ENCODE measurements at places on chromosomes 1 and 21. TPM values are rescaled to one million over a fixed set of nuclear protein-coding genes. Genes with fewer than 3 reads are reported as not detected.

The PRMT2 gene
- polyA plus RNA-seq = 108 TPM

DNA sequence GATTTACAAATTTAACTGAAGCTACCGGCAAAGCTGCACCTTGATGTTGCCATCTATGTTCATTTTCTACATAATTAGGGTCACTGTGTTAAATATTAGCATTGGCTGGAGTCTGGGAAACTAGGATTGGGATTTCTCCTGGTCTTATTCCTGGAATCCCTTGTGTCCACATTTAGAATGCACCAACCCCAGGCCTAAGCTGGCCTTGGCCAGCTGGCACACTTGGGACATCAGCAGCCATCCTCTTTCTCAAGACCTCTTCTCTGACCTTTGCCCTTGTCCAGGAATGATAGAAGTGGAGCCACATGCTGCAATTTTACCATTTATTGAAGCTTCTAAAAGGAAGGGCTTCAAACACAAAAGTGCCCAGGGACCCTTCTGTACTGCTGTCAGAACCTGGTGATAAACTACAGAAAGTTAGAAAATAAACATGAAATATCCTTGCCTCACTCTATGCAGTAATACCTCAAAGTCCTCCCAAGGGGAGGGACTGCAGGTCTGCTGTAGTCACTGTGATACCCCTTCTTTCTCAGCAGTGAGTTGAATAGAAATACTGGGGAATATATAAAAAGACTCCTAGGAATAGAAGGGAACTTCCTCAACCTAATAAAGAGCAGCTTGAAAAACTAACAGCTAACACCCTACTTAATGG is 13.7 kb upstream of the PIGC start:
- DNase-seq = no peak

DNA sequence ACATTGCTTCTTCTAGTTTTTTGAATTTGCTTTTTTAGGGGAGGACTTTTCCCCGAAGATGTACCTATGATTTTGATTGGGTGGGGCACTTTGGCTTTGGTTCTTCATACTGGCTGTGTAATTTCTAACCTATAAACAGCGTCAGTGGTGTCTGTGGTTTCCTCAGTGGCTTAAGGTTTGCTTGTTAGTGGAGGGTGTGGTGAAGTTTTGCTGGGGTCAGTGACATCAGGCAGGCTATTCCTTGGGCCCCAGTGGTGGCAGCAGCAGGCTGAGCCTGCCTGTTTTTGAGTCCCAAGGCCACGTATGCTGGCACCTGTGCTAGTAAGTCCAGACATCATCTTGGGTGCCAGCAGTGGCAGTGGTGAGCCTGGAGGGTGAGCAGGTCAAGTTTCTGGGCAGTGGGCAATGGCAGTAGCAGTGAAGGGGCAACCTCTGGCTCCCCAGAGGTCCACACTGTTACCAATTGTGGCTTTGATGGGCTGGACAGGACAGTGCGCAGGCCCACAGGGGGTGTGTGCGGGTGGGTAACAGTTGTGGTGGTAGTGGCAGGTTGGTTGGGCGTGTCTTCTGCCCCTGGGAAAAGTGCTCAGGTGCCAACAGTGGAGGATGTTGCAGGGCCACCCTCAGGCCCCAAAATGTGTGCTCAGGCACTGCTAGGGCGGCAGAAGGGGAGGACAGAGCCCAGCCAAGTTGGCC is 54.9 kb upstream of the B3GALT2 start:
- DNase-seq = no peak

DNA sequence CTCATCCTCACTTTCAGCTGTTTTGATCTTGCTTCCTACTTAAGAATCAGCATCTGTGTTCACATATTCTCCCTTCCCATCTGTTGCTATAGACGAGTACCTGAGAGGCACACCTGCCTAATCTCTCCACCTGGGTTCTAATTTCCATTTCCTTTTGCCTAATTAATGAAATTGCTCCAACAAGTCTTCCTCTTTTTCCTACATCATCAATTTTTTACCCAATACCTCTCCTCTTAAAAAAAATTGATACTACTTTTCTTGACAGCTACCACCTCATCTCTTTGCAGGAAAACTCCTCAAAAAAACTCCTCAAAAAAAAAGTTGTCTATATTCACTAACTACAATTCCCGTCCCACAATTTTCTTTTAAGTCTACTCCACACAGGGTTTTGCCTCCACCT is 71.8 kb downstream of the NME7 start:
- DNase-seq = no peak

DNA sequence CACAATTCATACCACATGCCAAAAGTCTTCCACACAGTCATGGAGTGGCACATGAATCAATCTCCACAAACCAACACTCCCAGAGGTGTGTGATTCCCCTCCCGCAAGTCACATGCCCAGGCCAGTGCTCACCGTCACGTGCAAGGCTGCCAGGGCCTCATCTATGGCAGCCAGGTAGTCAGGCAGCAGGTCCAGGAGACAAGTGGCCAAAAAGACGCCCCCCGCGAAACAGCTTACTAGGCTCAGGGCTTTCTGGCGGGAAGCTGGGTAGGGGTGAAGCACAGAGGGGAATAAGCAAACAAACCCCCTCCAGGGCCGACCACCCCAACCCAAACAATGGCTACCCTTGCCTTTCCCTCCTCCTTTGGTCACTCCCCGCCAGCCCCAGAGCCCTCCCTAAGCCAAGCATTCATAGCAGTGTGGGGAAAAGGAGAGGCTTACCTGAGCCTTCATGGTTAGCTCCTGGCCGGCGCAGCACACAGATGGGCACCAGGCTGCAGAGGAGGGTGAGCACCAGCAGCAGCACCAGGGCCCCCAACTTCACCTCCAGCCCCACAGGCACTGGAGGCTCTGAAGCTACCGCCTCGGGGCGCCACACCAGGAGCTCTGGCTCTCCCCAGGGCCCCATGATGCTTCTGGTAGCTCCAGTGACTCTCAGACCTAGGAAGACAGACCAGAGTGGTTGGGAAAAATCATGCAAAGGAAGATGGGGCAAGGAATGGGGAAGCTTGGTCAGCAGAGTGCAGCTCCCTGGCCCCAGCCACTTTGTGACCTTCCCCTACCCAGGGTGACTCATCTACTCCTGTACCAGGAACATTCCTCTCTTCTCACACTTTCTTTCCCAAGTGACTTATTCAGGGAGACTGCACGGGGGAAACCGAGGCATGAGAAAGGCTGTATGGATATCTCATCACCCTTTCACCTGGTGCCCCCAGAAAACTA is 978 bp downstream of the SLC39A1 start:
- peak; percentile 79 for DNase-seq

DNA sequence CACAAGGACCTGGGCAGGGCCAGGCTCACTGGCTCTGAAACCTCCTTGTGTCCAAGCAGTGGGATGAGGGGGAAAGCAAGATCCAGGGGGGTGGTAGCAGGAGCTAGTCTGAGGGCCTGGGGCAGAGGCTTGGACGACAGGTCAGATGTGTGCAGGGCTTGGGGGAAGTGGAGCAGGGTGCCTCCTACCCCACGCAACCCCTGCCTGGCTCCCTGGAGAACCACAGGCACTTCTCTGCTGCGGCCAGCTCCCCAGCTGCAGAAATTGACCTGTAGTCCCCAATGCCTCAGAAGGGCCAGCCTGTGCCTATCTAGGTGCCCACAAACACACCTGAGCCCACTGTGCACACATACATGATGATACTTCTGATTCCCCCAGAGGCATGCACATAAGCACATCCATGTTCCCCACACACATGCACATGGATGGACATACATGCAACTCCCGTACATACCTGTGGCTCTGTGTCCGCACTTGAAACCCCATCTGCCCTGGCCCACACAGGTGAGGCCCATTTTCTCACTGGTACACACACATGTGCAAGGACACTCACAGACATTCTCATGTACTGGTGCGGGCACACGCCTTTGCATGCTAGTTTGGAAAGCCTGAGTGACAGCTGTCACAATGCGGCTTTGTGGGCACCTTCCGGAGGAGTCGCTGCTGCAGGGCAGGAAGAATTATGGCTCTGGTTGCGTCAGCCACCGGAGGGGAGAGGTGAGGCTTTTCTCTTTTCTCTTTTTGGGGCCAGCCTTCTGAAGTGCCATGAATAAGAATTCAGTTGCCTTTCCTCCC is 247.2 kb upstream of the CSF3R start:
- DNase-seq = no peak

DNA sequence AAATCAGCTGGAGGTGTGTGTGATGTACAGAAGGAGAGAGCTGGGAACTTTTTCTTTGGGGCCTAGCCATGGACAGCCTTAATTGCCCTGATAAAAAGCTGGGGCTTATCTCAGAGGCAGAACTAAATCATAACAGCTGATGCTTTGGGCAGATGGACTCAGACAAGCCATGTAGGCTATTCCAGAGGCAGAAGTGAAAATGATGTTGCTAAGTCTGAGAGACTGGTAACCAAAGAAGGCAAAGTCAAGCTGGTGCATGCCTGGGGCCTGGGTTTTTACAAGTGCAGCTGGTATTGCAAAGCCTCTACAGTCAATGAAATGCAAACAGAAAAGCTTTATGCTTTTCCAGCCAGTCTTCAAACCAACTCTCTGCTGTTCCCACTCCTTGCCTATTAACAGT is 39.0 kb upstream of the LMX1A start:
- DNase-seq = no peak

Data from hepatocyte (in vitro differentiated cells).